ENCODE measurements at places on chromosomes 3 and 15.

- DNase-seq = no peak
These were observed 65.2 kb downstream of the ATP13A5 start for GRCh38 chr3:193313061-193313958.

DNA sequence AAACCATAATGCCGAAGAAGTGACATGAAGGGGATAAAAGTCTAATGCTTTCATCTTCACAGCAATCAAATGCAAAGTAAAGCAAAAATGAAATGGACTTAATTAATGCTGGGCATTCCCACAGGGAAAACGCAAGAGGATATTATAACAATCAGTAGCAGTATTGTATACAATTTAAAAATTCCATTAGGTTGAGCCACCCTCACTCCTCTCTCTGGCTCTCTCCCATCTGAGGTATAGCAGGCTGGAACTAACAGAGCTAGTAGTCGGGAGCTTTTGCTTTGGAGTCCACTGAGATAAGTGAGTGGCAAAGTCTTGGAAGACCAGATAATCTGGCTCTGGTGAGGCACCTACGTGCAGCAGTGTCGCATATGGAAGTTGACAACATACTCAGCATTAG is 33.9 kb downstream of the DET1 start:
- DNase-seq = no peak

DNA sequence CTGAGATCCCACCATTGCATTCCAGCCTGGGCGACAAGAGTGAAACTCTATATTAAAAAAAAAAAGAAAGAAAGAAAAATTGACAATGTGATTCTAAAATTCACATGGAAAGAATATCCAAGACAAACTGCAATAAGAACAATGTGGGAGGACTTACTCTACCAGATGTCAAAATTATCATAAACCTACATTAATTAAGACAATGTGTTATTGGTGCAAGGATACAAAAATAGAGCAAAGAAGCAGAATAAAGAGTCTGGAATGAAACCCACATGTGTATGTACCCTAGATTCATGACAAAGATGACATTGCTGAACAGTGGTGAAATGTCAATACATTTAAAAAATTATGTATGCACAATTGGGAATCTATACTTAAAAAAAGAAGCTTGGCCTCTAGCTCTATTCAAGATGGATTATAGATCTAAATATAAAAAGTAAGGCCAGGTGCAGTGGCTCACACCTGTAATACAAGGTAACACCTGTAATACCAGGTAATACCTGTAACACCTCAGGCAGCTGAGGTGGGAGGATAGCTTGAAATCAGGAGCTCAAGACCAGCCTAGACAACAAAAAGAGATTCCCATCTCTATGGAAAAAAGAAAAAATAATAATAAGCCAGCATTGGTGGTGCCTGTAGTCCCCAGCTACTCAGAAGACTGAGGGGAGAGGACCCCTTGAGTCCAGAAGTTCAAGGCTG is 45.7 kb downstream of the ZBTB11 start:
- no peak for DNase-seq

- no peak for DNase-seq
These were observed 219.3 kb upstream of the NR2E3 start for GRCh38 chr15:71591057-71591456.

DNA sequence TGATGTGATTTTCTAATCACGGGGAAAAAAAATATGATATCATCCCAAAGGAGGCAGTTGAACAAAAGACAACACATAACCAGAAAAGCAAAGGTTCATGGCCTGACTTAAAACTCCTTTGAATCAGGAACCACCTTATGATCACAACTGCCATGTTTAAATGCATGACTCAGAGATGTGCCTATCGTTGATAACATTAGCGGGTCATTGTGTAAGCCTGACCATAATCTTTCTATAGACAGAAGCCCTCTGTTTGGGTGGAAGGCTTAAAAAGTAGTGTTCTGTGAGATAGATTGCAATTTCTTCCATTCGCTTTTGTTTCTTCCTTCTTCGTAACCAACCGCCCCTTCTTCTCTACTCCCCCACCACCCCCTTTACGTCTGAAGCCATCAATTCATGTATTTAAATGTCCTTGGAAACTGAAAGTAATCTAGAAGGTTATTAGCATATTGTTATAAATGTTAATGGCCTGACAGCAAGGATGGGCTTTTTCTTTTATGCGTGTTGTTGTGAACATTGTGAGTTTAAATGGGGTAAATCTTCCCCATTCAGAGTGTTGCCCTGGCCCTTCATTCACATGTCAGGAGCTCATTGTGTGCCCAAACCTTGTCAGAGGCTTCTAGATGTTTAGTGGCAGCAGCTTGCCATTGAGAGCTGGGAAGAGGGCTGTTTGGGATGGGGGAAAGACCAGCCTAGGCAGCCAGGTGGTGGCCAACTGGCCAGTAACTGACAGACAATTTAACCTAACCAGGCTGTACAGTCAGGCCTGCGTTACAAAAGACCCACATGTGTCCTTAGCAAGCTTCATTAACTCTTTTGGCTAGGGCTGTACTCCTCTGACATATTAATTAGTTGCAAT is 64.5 kb downstream of the EPHA3 start:
- DNase-seq = no peak

GRCh38 chr3:109165905-109166304 is 29.4 kb downstream of the C3orf85 start:
- DNase-seq = no peak

- DNase-seq = no peak
These were observed 12.3 kb downstream of the PLEKHO2 start for GRCh38 chr15:64854041-64854440.

DNA sequence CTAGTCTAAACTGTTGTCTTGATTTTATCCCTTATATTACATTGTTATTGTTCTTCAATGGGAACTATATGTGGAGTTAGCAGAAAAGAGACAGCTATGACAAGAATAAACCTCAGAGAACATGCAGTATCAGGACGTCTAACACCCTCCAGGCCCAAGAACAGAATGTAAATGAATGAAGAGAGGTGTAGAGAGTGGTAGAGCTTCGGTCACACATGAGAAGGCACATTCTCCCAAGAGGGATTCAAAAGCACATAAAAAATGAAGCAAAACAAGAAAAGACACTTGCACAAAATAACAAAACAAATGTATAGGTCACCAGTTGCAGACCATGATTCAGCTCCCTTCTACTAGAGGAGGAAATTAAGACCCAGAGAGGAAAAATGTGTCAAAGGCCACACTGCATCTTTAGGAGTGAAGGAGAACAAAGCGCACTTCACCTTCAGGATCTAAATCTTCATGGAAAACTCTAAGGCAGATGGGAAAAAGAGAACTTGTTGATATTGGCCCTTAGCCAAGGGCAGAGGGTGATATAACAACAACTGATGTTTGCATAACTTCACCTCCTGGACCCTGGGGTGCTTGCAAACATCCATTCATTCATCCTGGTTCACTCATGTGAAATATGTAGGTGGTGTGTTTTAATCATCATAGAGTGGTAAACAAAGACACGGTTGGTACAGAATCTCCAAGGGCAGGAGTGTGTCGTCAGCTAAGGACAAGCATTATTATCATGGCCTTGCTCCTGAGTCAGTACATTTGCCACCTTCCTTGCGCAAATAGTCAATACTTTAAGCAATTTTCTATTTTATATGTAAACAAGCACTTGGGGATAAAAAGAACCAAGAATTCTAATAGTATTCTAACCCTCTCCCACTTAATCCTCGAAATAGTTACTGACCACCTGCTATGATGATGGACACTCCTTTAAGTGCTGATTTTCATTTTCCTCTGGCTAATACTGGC is 8.8 kb downstream of the NEK10 start:
- no peak for DNase-seq

GRCh38 chr3:120177151-120177550 is 82.9 kb upstream of the GSK3B start:
- peak; percentile 72 for DNase-seq

- no peak for DNase-seq
These were observed 57.4 kb upstream of the ST3GAL6 start for GRCh38 chr3:98705694-98706093.

DNA sequence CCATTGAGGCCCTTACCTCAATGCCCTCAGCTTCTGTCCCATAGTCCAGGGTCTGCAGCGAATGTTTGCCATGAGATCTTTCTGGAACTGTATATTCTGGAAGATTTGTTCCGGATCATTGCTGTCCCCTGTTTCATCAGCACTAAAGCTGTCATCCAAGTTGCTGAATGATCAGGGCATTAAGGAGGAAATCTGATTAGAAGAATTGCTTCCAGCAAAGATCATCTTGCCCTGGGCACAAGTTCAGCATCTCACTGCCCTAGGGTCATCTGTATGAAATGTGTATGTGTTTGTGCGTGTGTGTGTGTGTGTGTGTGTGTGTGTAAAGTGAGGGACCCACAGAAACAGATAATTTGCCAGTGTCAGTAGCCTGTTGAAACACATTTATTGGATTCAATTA is 1.4 kb downstream of the TMC3 start:
- no peak for DNase-seq

- no peak for DNase-seq
These were observed 16.8 kb upstream of the APEH start for GRCh38 chr3:49657208-49657915.

DNA sequence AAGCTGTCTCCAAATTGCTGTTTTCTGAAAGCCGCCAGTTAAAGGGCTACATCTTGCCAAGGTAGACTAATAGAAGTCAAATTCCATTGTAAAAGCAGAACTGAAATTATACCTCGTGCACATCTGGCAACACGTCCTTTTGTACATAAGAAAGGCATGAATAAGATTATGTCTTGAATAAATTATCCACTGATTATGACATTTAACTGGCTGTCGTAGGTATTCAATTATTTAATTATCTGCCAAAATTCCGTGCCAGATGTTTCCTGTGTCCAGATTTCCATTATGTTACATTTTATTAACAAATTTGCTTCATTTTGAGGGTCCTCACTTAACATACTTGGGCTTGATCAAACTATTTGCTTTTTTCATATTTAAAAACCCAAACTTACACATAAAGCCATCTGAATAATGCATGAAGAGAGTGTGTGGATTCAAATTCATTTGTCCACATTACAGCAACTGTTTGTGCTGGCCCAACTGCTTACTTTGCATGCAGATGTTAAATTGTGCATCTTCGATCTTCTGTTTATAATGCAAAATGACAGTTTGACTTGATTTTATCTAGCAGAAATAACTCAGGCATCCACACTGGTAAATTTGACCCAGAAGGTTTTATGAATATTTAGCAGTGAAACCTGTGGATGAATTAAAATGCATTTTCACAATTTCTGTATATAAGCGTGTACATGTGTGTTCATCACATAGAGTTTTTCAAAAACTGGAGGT is 701.5 kb downstream of the ZNF385D start:
- no peak for DNase-seq

DNA sequence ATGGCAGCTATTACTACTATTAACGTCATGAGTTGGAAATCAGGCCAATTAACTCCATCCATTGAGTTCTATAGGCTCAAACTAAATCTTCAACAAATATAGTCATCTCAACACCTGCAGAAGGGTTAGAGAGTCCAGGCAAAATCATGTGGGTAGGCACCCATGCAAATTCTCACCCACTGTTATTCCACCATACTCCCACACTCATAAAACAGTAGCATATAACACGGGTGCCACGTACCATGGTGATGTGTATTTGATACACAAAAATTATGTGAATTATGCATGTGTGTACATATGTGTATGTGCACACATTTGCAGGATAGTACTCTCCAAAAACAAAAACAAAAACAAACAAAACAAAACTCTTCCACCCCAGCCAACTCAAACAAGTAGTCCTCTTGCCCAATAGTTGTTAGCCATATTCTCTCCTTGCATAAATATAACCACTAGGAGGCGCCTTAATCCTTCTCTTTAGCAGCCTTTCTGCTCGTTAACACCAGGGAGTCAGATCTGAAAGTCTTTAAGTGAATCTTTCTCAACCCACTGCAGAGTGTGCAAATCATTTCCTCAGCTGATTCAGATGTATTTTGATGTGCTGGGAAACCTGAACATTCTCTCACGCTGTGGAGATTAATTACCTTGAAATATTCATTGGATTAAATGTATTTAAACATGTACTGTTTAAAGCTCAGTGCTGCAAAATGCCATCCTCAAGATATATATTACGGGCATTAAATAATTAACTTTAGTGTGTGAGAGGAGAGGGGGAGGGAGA is 38.0 kb upstream of the COPB2 start:
- DNase-seq = peak; percentile 63

- no peak for DNase-seq
These were observed 111.5 kb upstream of the SLC2A2 start for GRCh38 chr3:171138027-171138426.

DNA sequence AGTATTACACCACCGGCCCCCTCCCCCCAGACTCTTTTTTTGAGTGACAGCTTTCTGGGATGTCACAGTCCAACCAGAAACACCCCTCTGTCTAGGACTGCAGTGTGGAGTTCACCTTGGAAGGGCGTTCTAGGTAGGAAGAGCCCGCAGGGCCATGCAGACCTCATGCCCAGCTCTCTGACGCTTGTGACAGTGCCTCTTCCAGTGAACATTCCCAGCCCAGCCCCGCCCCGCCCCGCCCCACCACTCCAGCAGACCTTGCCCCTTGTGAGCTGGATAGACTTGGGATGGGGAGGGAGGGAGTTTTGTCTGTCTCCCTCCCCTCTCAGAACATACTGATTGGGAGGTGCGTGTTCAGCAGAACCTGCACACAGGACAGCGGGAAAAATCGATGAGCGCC is 63.6 kb downstream of the AAGAB start:
- no peak for DNase-seq

DNA sequence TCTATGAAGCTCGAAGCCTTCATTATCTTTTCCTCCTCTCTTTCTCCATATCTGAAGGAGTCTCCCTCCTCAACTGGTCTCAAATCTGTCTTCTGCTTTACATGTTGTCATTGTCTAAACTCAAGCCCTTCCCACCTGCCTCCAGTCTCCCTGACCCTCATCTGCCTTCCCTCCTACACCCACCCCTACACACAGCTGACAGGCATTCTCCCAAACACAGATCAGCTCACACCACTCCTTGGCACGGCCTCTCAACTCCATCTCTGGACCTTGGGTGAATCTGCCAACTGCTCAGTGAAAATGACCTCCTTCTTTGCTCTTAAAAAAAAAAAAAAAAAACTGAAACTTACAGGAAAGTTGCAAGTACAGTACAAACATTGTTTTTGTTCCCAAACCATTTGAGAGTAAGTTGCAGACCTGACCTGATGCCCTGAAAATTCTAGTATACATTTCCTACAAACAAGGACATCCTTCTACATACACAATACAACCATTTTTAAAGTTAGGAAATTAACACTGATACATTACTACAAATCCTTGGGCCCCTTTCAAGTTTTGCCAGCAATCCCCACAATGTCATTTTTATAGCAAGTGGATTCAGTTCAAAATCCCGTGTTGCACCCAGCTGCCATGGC is 49.4 kb upstream of the UBE2E1 start:
- DNase-seq = no peak

DNA sequence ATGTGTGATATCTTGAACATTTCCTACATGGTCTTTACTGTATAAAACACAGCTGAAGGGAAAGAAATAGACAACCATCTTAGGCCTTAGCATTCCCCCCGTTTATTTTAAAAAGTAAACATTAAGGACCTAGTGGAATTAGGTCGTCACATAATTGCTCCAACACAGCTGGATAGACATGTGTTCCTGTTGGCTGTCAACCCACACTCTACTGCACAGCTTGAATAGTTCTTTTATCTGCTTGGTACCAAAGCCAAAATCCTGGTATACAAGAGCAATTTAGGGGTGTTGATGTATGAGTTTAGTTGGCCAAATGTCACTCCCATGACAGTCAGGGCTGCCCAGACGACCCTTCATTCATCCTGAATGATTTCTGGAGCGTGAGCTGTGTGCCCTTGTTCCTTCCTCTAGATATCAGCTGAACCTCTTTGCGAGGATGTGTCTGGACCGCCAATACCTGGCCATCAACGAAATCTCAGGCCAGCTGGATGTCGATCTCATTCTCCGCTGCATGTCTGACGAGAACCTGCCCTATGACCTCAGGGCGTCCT is 179.7 kb downstream of the ITPR1 start:
- no peak for DNase-seq
